GM12891 (cell line): ENCODE measurements at places on chromosomes 11 and 22.

DNA sequence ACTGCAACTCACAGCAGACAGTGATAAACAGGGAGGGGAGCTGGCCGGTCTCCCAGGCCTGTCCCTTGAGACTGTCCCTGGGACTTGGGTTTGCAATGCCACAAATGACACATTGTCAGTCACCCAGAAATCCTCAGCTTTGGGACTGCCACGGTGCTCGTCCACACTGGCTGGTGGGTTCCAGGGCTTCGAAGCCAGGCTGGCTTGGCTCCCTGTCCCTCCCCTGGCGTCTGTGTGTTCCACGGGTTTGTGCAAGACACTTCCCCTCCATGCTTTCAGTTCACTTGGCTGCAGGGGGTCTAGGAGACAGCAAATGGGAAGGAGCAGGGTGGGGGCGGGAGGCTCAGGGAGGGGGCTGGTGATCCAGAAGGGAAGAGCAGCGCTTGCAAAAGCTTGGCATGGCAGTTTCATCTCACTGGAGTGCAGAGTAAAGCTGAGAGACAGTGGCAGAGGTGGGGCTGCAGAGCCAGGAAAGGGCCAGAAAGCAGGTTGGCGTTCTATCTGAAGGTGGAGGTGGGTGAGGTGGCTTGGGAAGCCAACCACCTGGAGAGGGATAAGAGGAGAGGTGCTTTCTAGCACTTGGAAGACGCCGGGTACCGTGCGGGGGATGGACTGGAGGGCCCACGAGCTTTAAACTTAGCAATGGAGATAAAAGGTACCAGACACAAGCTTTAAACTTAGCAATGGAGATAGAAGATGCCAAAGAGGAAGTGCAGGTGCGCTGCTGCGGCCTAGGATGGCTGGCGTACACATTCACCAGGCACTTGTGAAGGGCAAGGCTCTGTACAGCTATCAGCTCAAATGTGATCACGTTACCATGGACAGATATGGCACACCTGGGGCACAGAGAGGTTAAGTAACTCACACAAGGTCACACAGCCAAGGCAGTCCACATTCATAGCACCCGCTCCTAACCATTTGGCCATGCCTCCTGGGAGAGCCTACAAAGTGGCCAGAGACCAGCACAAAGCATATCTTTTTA is 86.4 kb upstream of the SHISAL1 start:
- no peak for DNase-seq

GRCh38 chr11:32034149-32034548 is 56.7 kb upstream of the RCN1 start:
- DNase-seq = no peak

DNA sequence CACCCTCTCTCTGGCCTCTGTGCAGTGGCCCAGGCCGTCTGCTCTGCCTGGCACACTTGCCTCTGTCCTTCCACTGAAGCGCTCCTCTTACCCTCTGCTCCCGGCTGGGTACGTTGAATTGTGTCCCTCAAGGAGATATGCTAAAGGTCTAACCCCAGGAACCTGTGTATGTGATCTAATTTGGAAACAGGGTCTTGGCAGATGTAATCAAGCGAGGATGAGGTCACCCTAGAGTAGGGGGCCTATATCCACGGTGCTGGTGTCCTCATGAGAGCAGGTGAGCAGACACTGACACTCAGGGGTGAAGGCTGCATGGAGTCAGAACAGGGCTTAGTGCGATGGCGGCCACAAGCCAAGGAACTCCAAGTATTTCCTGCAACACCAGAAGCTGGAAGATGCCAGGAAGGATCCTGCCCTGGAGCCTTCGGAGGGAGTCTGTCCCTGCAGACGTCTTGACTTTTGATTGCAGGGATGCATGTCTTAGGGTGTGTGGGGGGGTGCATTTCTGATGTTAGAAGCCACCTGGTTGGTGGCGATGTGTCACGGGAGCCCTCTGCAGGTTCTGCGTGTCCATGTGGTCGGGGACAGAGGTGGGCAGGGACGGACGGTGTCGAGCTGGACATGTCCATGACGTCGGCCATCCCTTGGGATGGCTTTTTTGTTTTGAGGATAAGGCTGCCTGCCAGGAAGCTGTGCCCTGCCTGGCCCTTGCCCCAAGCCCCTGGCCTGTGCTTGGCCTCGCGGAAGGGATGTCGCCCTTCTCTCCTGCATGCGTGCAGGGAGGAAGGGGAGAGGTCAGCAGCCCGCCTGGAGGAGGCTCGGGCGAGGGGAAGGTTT is 68.6 kb downstream of the LRP5 start:
- DNase-seq = no peak

GRCh38 chr11:119307219-119307618 is 9.7 kb downstream of the MCAM start:
- DNase-seq = no peak

DNA sequence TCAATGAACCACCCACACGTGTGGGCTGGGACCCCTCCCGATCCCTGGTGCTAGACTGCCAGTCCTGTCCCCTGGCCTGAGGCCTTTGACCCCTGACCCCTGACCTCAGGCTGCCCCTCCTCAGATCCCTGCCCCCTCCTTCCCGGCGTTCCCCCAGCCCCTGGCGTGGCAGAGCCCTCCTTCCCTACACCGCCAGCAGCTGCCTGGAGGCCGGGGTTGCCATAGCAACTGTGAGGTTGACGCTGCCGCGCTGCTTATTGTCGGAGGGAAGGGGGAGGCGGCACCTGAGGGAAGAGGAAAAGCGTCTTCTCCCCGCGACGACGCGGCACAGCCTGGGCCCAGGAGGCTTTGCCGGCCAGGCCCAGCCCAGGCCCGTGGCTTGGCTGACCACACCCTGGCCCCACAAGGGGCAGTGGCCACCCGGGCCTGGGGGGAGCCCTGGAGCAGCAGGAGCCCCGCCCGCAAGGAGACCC is 32.6 kb downstream of the SHANK3 start:
- no peak for DNase-seq

- DNase-seq = no peak
Observed at GRCh38 chr11:1559111-1559951, 12.7 kb downstream of the DUSP8 start.

GRCh38 chr11:120302001-120302805 is 22.9 kb upstream of the TLCD5 start:
- DNase-seq = no peak

DNA sequence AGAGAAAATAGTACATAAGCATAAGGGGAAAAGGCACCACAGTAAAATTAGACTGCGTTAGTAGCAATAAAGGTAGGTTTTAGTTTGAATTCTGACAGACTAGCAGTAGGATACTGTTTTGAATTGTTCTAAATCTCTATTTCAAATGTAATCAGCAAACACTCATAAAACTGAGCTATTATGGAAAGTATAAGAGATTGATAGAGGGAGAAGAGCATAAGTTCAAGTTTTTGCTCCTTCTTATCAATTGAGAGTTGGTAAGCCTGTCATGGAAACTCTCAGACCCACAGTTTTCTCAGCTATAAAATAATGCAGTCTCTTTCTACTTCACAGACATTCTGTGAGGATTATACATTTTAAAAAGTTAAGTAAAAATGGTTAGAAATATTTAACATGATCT is 840.2 kb upstream of the CNTN5 start:
- no peak for DNase-seq

GRCh38 chr11:2094354-2095197 is 44.6 kb downstream of the IGF2 start:
- DNase-seq = no peak

DNA sequence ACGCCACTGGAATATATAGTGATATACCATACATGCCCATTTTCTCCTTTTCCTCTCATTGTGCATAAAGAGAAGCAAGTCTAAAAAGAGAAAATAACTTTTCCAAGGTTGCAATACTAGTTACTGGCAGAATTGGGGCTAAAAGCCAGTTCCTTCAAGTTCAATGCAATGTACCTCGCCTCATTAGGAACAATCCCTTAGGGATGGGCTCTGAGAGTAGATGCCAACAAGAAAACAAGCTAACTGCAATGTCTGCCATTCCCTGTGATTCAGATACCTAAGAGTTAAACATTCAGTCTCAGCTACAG is 114.3 kb downstream of the RBFOX2 start:
- DNase-seq = no peak

GRCh38 chr11:10386361-10386760 is 68.7 kb upstream of the AMPD3 start:
- DNase-seq = no peak

DNA sequence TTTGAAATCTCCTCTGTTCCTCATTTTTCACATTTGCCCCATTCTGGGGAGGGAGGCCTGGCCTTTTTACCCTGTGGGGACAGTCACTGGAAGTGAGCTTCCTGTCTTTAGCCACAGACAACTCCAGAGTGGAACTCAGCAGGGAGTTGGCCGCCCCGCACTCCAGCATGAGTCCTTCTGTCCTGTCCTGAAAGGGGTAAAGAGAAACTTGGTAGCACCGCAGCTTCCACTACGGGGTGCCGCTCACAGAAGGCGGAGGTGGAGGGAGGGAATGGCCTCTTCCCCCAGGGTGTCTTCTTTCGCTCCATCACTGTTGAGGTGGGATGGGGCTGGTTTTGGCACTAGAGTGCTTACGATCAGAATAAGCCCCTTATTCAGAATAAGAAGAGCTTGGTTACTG is 132.2 kb downstream of the ST3GAL4 start:
- DNase-seq = no peak

DNA sequence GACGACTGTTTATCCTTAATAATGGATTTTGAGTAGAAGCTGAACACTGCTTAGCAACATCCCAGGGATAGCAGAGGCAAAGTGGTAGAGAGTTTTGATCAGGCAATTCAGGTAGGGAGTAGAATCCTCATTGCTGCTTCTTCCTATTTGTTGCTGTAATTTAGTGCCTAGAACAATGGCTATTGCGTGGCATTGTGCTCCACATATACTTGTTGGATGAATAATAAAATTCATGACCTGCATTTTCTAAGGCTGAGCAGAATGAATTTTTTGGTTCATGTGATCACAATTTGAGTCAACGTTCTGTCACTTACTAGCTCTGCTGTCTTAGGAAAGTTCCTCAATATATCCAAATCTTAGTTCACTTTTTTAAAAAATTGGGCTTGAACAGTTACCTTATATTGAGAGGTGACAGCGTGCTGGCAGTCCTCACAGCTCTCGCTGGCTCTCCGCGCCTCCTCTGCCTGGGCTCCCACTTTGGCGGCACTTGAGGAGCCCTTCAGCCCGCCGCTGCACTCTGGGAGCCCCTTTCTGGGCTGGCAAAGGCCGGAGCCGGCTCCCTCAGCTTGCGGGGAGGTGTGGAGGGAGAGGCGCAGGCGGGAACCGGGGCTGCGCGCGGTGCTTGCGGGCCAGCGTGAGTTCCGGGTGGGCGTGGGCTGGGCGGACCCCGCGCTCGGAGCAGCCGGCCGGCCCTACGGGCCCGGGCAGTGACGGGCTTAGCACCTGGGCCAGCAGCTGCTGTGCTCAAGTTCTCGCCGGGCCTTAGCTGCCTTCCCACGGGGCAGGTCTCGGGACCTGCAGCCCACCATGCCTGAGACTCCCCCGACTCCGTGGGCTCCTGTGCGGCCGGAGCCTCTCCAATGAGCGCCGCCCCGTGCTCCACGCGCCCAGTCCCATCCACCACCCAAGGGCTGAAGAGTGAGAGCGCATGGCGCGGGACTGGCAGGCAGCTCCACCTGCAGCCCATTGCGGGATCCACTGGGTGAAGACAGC is 350.6 kb downstream of the ETS1 start:
- no peak for DNase-seq

GRCh38 chr11:102416976-102417375 is 35.6 kb downstream of the TMEM123 start:
- no peak for DNase-seq
